ENCODE measurements at places on chromosomes 1 and 21.

GRCh38 chr1:211476200-211476849 lies 15.6 kb downstream of the RD3 start:
- peak; percentile 71 for DNase-seq

GRCh38 chr1:61245696-61246400 lies 163.5 kb downstream of the NFIA start:
- no peak for DNase-seq

- no peak for DNase-seq
These were observed 25.8 kb downstream of the SMIM12 start for GRCh38 chr1:34833711-34834110.

GRCh38 chr1:222555992-222556615 lies 8.2 kb upstream of the HHIPL2 start:
- DNase-seq: no peak

GRCh38 chr1:46148318-46148717 lies 15.9 kb upstream of the PIK3R3 start:
- no peak for DNase-seq

- DNase-seq: no peak
These were observed 17.4 kb downstream of the DMRTB1 start for GRCh38 chr1:53476579-53476978.

GRCh38 chr1:169586395-169587255 lies at the start of gene F5:
Gene F5, minus strand, starts transcription at chr1:169586481. Its CDS starts 95 bp downstream, at chr1:169586386.
- DNase-seq: peak; percentile 82

- no peak for DNase-seq
These were observed 180.6 kb upstream of the LHX8 start for GRCh38 chr1:74953622-74954021.

Data from activated naive CD8-positive, alpha-beta T cell treated with anti-CD3 and anti-CD28 coated beads for 36 hours (primary cell).